Muscle of arm (tissue), 14 donors: ENCODE measurements at places on chromosomes 13 and 19. TPM values are rescaled to one million over a fixed set of nuclear protein-coding genes. Genes with fewer than 3 reads are reported as not detected.

POU2F2 gene
- not detected for polyA plus RNA-seq

ZNF681 gene
- not detected for polyA plus RNA-seq

DNA sequence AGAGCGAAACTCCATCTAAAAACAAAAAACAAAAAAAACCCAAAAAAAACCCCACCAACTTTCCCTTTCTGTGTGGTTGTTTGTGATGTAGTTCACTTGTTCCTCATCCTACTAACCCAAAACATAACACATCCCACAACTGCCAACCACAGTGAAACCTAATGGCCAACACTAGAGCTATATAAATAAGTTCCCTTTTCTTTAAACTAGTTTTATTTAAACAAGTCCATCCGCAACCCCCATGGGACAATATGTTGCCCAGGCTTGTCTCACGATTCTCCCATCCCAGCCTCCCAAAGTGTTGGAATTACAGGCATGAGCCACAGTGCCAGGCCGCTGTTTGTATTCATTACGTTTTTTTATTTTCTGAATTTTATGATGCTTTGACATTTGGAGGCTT is 71.2 kb upstream of the ADGRE5 start:
- no peak for DNase-seq

DNA sequence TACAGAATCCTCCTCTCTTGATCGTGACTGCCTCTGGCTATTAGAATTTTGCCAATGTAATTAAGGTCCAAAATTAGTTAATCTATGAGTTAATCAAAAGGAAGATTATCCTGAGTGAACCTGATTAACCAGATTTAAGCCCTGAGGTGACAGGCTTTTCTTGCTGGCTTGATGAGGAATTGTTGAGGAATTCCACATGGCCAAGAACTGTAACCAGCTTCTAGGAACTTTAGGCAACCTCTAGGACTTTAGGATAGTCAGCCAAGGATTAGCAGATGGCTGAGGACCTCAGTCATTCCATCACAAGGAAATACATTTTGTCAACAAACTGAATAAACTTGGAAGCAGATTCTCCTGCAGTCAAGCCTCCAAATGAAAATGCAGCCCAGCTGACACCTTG is 84.8 kb downstream of the STOML3 start:
- DNase-seq = no peak

- DNase-seq = no peak
Measured at GRCh38 chr13:110318920-110319319, 11.8 kb downstream of the COL4A2 start.

DNA sequence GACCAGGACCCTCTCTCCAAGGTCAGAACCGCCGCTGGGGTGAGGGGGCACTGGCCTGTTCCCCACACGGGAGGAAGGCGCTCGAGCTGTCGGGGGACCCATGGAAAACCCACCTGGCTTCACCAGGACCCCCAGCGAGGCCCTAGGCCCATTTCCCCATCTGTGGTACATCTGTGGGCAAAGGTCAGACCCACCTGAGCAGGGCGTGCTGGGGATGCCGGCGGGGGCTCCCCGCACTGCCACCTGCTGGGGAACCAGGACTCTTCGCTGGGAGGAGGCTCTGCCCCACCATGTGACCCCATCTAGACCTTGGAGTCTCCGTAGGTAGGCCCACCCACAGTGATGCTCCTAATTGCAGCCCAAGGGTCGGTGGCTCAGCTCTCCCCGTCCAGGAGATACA is 511 bp downstream of the WDR88 start:
- DNase-seq = no peak

GRCh38 chr13:73228546-73228945 is 169.7 kb downstream of the KLF5 start:
- DNase-seq = no peak

- peak; percentile 87 for DNase-seq
Measured at GRCh38 chr19:3365836-3366752, at the start of gene NFIC. NFIC (plus strand) TSS chr19:3366583; CDS start chr19:3366637, 54 bp downstream.

FGF22 gene
- 0.21 TPM for polyA plus RNA-seq

ZNF700 gene
- 8.1 TPM for polyA plus RNA-seq

DNA sequence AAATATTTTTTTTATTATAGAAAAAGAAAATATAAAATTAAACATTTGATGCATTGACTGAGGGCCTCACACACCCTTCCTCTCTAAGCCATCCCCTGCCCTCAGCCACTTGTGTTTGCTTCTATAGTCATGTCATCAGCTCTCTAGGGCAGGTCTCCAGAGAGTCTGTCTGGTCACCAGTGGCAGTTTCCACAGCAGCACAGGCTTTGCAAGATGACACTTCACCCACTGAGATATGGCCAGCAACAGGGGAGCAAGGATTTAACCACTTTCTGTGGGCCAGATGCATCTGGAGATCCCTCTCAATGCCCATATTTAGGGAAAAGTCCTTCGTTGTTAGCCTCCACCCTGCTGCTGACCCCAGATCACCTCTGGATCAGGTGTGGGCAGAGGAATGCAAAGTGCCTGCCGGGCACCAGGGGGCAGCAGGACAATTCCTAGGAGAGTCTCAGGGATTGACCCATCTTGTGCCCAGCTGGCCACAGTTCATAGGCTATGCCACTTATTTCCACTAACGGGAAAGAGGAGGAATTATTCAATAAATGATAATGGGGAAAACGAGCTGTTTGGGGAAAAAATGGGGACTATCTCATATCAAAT is 4.8 kb downstream of the ABCC4 start:
- DNase-seq = no peak

DNA sequence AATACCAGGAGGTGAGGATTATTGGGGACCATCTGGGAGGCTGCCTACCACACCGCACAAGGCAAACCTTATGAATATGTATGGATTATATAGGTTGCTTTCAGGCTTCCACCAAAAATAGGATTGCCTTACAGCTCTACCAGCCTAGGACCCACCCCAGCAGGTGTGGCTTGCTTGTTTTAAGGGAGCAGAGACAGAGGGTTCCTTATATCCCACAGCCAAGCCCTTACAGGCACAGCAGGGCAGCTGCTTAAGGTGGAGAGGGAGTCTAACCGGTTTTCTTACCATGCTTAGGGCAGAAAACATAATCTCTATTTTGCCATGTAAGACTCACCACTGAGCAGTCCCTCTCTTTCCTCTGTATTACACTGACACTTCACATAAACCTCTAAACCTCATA is 16.1 kb upstream of the TTYH1 start:
- DNase-seq = no peak

FAM187B gene
- polyA plus RNA-seq = not detected

IGFL2 gene
- polyA plus RNA-seq = not detected

- no peak for DNase-seq
Measured at GRCh38 chr19:43489310-43489709, 15.2 kb downstream of the PHLDB3 start.

ZNF420 gene
- polyA plus RNA-seq = not detected

DNA sequence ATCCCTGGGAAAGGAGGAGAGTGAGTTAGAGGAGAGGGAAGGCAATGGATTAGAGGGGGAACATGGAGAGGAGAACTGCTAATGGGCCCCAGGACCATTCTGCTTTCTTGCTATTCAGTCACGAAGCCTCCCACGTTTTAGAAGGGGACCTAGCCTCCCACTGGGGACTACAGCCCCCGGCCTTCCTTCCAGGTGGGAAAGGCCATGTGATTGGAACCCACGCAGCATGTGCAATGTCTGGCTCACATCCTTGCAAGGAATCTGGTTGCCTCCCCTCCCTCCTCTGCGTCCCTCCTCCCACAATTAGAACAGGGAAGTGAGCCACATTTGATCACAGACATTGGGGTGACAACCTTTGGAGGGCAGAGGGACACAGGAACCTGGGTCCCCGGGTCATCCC is 22.5 kb upstream of the PLA2G4C start:
- DNase-seq = no peak

- no peak for DNase-seq
Measured at GRCh38 chr19:5166262-5166661, 174.3 kb downstream of the PTPRS start.

CGB8 gene
- polyA plus RNA-seq = 0.27 TPM

DNA sequence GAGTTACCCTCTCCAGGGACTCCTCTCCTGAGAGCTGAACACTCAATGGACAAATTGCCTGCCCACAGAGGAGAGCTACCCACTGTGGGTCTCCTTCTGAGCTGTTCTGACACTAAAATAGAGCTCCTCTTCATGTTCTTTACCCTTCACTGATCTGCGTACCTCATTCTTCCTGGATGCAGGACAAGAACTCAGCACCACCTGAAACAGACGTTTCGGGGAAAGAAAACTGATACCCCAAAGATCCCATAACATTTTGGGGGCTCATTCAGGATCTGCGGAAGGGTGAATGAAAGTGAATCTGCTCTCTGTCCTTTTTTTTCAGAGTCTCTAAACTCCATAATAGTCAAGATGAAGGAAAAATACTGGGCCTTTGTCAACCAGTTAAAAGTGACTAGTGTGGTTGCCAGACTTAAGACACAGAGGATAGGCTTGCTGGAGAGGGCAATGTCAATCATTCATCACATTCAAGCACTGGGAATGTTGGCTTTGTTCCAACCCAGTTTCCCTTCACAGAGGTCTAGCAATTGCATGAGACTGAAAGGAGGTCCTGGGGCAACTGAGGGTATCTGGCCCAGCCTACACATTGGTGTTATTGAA is 136.7 kb upstream of the SLITRK6 start:
- DNase-seq = no peak

GRCh38 chr13:82947191-82947621 is 935.1 kb downstream of the SLITRK1 start:
- no peak for DNase-seq

GRCh38 chr13:57992416-57992815 is 360.9 kb downstream of the PCDH17 start:
- DNase-seq = no peak

DNA sequence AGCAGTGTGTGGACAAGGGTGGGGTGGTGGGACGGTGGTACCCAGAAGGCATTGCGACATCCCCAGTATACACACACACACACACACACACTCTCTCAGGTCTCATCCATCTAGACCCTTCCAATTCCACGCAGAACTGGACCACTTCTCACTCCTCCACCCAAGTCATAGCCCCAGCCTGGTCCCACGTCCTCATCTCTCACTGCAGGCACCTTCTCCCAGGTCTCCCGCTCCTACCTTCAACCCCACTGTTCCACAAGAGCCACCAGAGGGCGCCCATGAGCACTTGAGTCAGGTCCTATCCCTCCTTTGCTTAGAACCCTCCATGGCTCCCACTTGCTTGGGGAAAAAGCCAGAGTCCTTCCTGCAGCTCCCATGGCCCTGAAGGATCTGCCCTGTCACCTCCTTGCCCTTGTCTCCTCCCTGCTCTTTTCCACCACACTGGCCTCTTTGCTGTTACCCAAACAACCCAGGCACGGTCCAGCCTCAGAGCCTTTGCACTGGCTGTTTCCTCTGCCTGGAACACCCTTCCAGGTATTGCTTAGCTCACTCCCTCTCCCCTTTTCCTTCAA is 62.6 kb downstream of the IER2 start:
- DNase-seq = no peak

PSG7 gene
- polyA plus RNA-seq = 0.78 TPM

CALR3 gene
- polyA plus RNA-seq = not detected

GRCh38 chr13:89923736-89924135 is 1423.8 kb upstream of the MIR17HG start:
- DNase-seq = no peak

GRCh38 chr13:27712421-27712820 is 79.9 kb upstream of the GSX1 start:
- no peak for DNase-seq

GRCh38 chr19:12794971-12795381 is 3.7 kb downstream of the JUNB start:
- no peak for DNase-seq

GRCh38 chr13:98141509-98142379 is 1.1 kb upstream of the FARP1 start:
- no peak for DNase-seq

GRCh38 chr19:1765904-1766799 is 12.8 kb downstream of the ONECUT3 start:
- DNase-seq = no peak

ZNF154 gene
- 7.3 TPM for polyA plus RNA-seq

- DNase-seq = peak; percentile 70
Measured at GRCh38 chr19:43555185-43555770, 20.0 kb downstream of the XRCC1 start.

- no peak for DNase-seq
Measured at GRCh38 chr13:113794764-113795173, 35.7 kb downstream of the TMEM255B start.

KANK2 gene
- 124 TPM for polyA plus RNA-seq

DNA sequence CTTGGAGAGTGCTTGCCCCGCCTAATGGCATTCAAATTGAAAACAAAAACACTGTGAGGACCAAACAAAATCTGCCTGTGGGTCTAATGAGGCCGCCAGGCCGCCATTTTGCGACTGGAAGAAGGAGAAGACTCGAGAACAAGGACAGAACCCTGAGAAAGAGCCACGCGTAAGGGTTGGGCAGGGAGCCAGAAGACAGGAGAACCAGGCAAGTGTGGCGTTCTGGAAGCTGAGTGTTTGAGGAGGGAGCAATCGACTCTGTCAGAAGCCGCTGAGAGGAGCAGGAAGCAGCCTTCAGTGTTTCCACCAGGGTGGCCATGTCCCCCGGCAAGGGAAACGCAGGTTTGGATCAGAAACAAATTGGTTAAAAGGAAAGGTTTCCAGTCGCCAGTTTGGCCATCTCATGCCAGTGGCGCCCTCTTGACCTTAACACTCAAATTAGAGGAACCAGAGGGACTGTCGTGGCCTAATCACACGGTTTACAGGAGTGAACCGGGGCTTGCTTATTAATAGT is 10.2 kb upstream of the PTOV1 start:
- no peak for DNase-seq

- no peak for DNase-seq
Measured at GRCh38 chr13:113813749-113814434, 50.0 kb downstream of the GAS6 start.

DNA sequence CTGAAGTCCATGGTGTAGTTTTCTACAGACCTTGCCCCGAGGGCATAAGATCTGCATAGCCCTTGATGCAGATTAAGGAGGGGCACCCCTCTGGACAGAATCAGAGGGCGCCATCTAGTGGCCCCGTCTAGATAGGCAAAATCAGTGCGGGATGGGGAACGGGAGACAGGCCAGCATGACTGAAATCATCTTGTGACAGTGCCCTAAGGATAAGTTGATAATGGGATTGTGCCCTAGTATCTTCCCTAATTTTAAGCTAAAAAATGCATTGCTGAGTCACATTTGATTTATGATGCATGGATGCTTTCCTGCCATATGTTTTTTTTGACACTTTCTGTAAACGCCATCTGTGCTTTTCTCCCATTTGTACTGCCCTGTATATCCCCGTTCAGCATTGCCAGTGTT is 19.0 kb upstream of the GPI start:
- DNase-seq = no peak

DNA sequence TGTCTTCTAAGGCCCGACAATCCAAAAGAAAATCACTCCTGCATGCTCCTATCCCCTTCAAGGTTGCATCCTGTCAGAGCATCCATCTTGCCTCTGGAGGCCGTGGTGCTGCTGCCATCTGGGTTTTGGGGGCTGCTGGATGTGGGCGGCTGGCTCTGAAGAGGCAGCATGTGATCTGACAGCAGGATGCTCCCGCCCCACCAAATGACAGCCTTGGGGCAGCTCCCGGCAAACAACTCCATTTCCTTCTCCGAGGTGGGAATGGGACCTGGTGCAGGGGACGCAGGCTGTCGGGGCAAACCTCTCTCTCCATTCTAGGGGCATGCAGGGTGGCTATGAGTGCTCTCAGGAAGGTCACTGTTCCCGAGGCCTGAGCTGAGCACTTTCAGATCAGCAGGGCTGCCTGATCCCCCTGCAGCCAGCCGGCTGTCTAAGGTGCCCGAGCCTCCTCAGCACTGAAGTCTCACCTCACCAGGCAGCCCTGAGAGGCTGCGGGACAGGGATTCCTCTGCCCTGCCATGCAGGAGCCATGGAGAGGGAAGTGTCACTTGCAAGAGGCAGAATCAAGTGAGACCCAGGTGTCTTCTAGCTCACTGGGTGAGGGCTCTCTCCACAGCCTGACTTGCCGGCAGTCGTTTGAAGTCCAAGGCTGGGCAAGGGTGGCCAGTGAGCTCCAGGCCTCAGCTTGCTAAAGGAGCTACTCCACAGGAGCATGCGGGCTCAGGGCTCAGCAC is 28.8 kb downstream of the TSSK6 start:
- no peak for DNase-seq
